ENCODE measurements at places on chromosomes 11 and 22.

- DNase-seq = no peak
These were observed 4.3 kb downstream of the TP53AIP1 start for GRCh38 chr11:128938156-128938885.

- no peak for DNase-seq
These were observed 397 bp downstream of the OR52N2 start for GRCh38 chr11:5809122-5809519.

GRCh38 chr11:74203966-74204365 is 32.9 kb downstream of the PPME1 start:
- DNase-seq = no peak

GRCh38 chr22:42901790-42902508 is 44.9 kb upstream of the ARFGAP3 start:
- no peak for DNase-seq

DNA sequence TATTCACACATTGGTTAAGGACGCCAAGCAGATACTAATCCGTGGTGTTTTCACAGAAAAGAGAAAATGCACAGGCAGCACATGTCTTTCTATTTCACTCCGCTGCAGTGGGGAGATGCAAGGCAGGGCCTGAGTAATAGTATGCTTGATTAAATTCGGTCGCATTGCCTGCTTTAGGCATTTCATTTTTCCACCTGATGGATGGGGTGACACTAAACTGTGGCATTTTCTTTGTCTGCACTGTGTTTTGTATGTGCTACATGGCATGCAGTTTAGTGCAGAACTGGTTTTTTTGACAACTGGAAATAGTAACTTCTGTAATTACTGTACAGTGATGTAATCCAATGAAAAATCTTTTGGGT is 94.9 kb downstream of the SLC17A6 start:
- DNase-seq = no peak

GRCh38 chr11:87778357-87778756 is 396.9 kb downstream of the RAB38 start:
- no peak for DNase-seq

- DNase-seq = no peak
These were observed 9.4 kb downstream of the HIPK3 start for GRCh38 chr11:33266393-33267215.

GRCh38 chr11:29361369-29361768 is 655.5 kb downstream of the KCNA4 start:
- no peak for DNase-seq

GRCh38 chr11:2592559-2593392 is 107.0 kb downstream of the KCNQ1OT1 start:
- DNase-seq = no peak

DNA sequence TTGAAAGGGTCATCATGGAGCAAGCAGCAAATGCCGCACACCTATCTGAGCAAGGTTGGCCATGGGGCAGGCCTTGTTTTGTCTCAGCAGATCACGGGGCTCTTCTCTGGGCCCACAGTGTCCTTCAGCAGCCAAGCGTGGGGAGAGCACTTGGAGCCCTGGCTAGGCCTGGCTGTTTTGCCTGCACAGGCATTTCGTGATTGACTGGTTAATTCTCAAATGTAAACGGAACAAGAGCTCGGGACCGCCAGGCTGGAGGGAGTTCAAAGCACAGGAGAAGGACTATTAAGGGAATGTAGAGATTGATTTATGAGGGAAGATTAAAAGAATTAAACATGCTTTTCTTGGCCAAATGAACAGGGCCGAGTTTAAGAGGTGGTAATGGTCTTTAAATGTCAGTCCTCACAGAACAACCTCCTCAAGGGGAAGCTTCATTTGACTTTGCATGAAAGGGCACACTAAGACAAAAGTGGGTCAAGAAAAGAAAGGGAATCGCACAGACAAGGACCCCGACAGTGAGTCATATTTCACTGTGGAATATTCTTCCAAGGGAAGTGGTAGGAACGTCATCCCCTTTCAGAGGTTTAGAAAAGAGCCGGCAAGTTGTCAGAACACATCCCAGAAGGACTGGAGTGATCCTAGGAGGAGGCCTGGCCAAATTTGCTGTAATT is 20.7 kb downstream of the SPON1 start:
- DNase-seq = no peak

GRCh38 chr11:131580476-131580875 is 210.1 kb downstream of the NTM start:
- no peak for DNase-seq

DNA sequence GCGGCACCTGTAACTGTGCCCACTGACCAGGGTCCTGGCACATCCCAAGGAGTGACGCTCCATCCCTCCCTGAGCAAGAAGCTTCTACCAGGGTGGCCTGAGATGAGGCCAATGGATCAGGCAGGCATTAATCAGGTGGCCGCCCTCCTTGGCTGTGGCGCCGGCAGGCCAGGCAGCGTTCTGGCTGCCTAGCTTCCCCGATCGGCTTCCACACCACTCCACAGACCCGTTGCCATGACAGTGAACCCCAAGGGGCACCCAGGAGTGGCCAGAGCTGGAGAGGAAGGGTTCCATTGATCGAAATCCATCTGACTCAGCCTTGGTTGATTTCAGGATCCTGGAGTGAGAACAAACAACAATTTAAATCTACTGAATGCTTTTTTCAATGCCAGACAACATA is 20.5 kb downstream of the LRRC55 start:
- DNase-seq = no peak

DNA sequence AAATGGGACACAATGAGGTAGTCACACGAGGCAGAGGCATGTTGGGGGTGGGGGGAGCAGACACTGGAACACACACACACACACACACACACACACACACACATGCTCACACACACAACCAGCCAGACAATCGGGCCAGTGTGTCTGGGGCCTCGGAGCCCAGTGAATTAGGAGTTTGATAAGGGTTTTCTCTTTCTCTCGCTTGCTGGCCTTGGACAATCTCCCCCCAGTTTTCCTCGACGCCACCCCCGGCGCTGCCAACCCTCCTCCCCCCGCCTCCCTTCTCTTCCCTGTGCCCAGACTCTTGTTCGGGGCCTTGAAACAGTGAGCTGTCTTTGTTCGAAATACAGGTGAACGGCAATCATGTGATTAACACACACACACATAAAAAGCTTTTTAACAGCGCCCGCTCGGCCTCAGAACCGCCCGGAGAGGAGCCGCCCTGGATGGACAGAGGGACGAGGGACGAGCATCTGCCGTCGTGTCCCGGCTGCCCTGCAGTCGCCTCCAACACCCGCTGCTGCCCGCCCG is 1.5 kb upstream of the SOX10 start:
- DNase-seq = no peak

DNA sequence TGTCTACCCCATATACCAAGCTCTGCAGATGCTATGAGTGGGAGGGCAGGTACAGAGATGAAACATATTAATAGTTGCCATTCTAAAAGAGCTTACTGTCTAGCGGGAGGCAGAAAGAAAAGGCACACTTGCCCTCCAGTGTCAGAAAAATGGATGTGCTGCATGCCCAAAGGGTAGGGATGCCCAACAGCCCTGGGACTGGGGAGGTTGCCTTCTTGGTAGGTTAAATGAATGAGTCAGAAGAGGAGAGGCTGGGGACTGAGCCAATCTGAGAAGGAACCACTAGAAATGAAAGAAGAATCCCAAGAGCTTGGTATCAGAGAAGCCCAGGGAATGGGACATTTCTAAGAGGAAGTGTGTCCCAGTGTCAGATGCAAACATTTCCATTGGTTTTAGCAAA is 1.2 kb downstream of the BIRC3 start:
- peak; percentile 27 for DNase-seq

DNA sequence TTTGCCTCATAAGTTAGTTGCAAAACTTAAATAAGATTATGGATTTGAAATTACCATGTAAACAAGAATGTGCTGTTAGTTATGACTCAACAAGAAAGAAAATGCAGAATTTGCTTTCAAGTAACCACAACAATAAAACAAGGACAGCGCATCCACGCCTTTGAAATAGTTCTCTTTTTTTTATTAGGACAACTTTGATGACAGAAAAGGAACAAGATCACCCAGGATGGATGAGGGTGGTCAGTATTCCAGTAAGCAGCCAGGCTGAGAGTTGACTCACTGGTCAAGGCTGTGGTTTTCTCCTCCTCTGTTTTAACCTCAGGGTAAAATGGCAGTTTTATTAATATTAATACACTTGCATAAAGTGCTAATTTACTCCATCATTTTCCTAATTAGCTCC is 544.4 kb downstream of the OPCML start:
- no peak for DNase-seq

GRCh38 chr22:45472426-45472825 is 30.3 kb upstream of the FBLN1 start:
- DNase-seq = no peak

DNA sequence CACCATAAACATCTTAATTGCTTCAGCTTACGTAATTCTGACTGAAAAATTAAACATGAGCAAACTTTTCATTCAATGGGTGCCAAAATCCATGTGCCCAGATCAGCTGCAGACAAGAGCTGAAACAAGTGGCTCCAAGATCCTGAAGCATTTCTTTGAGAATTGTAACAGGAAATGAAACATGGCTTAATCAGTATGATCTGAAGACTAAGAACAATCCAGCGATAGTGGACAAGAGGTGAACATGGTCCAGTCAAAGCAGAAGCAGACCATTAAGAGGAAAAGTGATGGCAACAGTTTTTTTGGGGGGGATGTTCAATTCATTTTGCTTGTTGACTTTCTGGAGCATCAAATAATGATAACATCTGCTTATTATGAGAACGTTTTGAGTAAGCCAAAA is 1964.5 kb upstream of the RAG2 start:
- no peak for DNase-seq

DNA sequence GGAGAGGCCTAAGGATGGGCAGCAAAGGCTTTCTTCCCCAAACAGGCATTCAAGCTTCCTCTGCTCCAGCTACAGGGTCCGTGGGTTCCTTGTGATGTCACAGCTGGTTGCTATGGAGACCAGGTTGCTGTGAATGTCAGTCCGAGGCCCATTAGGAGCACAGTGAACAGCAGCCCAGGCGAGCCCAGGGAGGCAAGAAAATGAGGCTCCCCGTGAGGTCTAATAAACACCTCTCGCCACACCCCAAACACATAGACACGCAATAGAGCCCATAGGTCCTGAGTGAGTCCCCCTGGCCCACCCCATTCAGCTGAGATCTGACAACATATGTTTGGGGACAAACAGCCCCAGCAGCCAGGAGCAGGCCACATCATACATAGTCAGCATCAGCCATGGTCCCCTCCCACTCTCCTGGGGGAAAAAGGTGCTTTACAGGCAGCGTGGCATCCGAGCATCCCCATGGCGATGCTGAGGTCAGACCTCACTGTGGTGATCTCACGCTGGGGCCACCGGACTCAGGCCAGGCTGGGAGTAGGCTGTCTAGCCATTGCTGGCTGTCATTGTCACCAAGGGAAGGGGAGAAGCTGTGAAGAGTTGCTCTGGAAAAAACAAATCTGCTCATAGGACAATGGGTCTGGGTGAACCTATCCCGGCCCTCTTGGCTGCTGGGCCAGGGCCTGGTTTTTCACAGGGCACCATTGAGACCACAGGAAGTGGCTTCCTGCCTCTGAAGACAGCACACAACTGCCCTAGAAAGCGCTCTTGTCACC is 23.1 kb upstream of the TP53I11 start:
- no peak for DNase-seq

DNA sequence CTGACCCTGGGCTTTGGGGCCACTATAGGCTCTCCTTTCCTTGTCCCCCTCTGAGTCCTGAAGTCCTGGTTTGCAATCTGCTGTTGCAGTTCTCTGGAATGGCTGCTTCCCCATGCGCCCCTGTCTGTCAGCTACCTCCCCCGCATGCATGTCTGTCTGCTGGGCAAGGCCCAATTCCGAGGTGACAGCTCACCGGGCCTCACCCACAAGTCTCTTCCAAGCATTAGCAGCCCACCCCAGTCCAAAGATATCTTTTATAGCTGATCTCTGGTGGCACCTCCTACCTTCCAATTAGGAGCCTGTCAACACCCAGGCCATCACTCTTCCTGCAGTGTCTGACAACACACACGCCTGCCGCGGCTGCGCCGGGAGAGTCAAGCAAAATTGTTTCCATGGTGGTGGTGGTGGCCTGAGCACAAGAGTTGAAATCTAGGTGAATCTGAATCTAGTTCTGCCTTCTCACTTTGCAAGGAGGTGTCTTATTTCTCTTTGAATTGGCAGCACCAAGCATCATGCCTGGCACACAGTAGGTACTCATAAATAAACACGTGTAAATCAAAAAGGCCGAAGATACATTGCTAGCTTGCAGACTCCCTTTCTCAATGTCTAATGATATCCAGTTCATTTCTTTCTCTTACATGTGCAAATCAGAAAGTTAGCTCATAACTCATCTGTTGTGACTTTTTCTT is 1.2 kb upstream of the LMO2 start:
- DNase-seq = no peak

- DNase-seq = no peak
These were observed 43.5 kb downstream of the EIF3F start for GRCh38 chr11:8030526-8031247.

DNA sequence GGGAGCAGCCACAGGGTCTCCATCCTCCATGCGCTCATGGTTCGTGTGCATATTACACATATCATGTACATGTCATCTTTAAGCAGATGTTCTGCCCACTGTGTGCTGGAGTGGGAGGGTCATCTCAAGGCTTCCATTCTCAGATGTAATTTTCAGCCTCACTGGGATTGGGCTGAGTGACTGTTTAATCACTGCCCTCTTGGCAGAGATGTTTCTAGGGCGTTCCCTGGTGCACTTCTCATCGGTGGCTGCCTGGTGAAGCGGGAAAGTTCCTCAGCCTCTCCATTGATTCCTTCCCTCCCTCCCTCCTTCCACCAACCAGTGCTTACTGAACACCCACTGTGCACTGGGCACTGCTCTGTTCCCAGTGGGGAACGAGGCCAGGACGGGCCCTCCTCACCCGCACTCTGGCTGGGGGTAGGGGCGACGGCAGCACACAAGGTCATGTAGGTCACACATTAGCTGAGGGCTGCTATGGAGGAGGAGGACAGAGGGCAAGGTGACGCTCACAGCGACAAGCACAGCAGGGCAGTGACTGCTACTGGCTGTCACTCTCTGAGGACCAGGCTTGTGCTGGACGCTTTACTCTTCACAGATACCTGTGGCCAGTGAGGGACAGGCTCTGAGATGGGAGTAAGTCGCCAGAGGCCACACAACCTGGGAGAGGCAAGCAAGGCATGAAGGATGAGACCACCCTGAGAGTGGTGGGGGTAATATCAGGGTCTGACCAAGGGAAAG is 22.9 kb downstream of the GNAZ start:
- no peak for DNase-seq

DNA sequence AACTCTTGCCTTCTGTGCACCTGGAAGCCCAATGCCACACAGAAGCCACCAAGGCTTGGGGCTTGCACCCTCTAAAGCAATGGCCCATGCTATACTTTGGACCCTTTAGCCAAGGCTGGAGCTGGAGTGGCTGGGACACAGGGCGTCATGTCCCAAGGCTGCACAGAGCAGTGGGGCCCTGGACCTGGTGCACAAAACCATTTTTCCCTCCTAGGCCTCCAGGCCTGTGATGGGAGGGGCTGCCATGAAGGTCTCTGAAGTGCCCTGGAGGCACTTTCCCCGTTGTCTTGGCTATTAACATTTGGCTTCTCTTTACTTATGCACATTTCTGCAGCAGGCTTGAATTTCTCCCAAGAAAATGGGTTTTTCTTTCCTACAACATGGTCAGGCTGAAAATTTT is 20.6 kb upstream of the TMEM45B start:
- DNase-seq = no peak
